ENCODE measurements at places on chromosomes 3 and 15.

- no peak for DNase-seq
These were observed 21.5 kb downstream of the TMEM41A start for GRCh38 chr3:185477316-185477715.

DNA sequence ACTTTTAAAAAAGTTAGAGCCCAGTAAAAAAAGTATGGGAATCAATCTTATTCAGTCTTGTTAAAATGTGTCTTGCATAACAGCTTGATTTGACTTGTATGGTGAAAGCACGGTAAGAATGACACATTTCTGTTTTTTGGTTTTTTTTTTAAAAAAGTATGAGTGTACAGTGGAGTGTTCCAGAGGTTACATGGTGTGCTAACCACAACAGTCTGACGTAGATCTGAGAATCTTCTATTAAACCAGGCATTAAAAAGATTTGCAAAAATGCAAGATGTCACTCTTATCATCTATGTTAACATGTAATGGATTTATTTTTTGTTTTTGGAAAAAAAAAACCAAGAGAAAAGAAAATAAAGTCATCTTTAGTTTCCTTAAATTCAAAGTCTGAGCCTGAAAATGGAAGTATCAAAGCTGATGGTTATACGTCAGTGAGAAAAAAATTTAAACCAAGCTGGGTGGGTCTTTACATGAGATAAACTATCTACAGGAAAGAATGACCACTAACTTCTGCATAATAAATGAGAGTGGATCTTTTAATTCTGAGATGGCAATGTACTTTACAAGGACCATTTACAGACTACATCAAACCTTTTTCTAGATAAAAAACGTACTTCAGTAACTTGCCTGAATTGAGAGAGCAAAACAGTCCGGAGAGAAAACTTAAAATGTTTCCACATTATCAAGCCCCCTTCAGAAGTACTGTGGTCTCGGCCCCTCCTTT, 1.6 kb downstream of the GABPB1 start:
- no peak for DNase-seq

DNA sequence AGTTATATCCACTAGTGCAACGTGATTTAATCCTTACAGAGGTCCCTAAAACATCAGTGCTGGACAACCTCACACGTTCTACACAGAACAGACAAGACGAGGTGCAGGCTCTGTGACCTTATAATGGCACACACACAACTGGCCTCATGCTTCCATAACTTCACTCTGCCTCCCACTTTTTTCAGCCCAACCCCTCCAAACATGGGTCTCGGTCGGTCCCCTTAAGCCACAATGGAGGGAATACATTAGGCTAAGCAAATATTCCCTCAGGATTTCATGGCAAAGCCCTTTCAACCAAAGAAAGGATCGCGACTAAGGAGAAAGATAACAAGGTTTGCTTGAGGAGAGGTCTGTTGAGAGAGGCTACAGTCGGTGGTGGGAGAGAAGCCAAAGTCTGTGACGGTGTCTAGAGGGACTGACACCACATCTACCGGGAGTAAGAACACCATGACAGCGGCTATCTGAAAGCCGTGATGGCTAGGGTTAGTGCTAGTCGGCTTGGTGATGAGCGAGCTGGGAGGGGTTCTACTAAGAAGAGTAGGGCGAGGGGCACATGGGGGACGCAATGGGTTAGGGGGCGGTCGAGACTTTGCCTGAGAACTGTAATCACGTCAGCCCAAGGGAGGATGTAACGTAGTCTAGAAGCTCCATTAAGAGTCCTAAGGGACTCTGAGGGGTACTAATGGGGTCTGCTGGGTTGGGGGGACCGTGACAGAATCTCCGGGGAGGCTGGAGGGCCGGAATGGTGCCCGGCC, 1.0 kb downstream of the MYO9A start:
- DNase-seq = no peak

DNA sequence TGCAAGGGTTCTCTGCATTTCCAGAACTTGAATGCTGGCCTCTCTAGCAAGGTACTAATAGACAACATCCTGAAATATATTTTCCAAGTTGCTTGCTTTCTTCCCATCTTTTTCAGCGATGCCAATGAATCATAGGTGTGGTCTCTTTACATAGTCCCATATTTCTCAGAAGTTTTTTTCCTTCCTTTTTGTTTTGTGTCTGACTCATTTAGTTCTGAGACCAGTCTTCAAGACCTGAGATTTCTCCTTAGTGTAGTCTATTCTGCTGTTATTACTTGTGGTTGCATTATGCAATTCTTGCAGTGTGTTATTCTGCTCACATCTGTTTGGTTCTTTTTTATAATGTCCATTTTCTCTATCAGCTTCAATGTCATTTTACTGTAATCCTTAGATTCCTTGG, 1265.0 kb upstream of the ALCAM start:
- no peak for DNase-seq

- no peak for DNase-seq
These were observed 509.1 kb downstream of the TUSC7 start for GRCh38 chr3:117218641-117219048.

- no peak for DNase-seq
These were observed 143.3 kb upstream of the GMNC start for GRCh38 chr3:191005790-191006189.

- DNase-seq = no peak
These were observed 28.5 kb downstream of the TMEM41A start for GRCh38 chr3:185470323-185470722.

DNA sequence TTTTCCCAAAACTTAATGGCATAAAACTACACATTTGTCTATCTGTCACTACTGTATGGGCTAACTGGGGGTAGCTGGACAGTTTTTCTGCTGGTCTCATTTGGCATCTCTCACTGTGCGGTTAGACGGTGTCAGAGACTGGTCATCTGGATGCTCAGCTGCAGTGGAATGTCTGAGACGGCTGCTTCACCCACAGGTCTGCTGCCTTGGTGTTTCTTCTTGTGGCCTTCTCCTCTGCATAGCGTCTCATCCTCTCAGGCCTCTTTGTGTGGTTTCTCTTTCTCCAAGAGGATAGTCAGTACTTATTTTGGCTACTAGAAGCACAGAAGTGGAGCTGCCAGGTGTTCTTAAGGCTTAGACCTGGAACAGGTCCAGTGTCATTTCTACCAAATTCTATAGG, 35.9 kb upstream of the GOLGA6L9 start:
- no peak for DNase-seq

DNA sequence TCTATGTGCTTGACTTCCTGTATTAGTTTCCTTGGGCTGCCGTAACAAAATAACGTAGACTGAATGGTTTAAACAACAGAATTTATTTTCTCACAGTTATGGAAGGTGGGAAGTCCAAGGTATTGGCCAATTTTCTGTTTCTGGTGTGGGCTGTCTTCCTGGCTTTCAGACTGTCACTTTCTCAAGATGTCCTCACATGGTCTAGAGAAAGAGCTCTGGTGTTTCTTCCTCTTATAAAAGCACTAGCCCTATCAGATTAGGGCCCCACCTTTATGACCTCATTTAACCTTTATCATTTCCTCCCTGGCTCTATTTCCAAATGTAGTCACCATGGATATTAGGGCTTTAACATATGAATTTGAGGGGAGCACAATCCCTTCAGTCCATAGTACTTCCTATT, 54.6 kb downstream of the SPRED1 start:
- no peak for DNase-seq

- peak; percentile 95 for DNase-seq
These were observed 1.0 kb downstream of the NR1D2 start for GRCh38 chr3:23945913-23946687.

- DNase-seq = peak; percentile 22
These were observed 365.5 kb downstream of the SHQ1 start for GRCh38 chr3:72482589-72483321.

DNA sequence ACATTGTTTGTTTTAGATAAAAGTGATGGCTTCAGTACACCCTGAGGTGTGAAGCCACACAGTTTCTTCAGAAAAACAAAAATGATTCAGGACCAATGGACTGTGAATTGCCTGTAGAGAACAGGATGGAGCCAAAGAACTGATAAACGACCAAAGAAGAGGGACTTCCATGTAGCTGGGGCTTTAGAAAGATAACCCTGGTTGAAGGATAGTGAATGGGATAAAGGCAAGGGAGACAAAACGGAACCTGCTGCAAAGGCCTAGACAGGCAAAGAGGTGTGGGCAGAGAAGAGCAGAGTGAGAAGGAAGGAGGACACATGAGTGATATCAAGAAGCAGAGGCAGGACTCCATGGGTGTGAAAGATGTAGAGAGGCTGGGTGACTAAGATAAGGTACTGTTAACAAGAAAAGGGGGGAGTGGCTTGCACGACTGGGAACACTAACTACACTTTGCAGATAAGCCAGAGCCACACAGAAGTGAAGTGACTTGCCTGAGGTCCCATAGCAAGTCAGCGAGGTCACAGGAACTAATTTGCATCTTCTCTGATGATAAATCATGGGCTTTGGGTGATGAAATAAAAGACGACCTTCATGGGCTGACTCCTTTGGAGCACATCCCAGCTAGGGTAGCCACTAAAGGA, 44.3 kb downstream of the RAB6B start:
- DNase-seq = no peak

DNA sequence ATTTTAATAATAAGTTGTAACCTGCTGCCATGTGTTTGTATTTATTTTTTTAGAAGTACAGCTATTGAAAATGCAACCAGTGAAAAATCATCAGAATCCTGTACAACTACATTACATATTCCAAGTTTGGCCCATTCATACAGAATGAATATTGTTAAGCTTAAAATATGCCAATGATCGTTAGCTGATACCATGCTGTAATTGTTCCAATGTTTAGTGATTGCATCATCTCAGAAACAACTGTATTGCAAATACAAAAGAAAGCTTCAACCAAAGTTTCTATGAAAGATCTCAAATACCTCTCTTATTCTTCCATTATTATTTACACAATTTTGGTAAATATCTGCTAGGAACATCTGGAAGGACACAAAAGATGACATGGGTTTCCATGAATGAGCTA, 51.6 kb upstream of the ALCAM start:
- DNase-seq = no peak

GRCh38 chr3:46337911-46338310, 16.0 kb upstream of the CCR2 start:
- DNase-seq = no peak

Measured in stimulated activated CD8-positive, alpha-beta memory T cell treated with anti-CD3 and anti-CD28 coated beads, Interleukin-7, amount 100 ng/mL, for 1 hour (primary cell).